ENCODE measurements at places on chromosomes 4 and X. TPM values are rescaled to one million over a fixed set of nuclear protein-coding genes. Genes with fewer than 3 reads are reported as not detected.

DNA sequence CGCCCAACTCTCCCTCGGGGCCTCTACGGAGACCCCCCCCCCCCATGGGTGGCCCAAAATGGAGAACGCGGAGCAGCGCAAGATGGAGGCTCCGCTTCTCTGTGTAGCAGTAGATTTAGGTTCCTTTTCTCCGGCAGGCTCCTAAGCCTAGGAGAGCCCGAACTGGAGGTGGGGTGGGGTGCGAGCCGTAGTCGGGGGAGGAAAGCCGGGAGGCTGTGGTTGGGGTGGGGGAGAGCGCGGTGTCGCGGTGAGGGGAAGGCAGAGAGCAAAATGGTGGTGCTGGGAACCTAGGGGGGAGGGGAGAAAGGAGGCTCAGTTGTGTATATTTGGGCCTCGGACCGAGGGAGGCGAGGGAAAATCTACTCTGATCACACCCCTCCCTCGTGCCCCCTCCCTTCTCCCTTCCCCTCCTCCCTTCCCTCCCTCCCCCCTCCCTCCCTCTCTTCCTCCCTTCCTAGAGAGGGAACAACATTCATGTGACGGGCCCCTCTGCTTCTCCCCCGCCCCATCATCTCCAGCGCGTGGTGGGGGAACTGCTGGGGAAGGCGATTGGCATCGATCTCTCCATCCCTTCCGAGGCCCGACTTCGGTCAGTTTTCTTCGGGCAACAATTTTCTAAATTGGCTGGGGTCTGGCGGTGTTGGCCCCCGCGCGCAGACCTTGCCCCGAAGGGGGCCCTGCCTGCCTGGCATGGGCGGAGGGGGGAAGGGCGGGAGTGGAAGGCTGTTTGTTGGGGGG is at the start of gene STAG2:
TSS of gene STAG2 (plus strand) at position 439 of the 738 bp plus-strand sequence. CDS start 60,922 bp downstream, outside the sequence.
- peak; percentile 56 for DNase-seq
- peak within 1 kb of the TSS; percentile 97 for H3K4me3 ChIP-seq
- peaks cover 2% of the 10 kb centered on the region for H3K27me3 ChIP-seq
- peaks cover 10% of the 10 kb centered on the region for H3K4me1 ChIP-seq
- H3K27ac ChIP-seq: peak within 1 kb of the TSS; percentile 98

DNA sequence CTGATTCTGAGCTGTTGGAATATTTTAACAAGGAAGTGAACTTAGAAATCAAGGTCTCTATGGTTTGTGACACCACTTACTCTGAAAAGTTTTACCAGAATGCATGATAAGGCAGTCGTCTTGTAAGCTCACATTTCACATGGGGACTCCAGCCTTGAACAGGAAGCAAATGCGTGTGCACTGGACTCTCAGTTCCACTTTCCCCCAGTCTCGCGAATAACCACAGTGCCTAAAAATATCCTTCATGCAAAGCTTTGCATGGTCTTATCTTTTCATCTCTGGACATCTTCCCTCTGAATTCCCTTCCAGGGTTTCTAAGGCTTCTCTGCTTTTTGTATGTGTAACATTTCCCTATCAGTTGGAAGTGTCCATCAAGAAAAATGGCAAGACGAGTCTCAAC is 581.8 kb downstream of the NLGN4X start:
- no peaks in the 10 kb centered on the region for H3K36me3 ChIP-seq
- DNase-seq: no peak
- no peak overlapping the region for H3K27ac ChIP-seq
- no peak overlapping the region for H3K4me3 ChIP-seq
- H3K4me1 ChIP-seq: peaks cover 3% of the 10 kb centered on the region
- peaks cover 2% of the 10 kb centered on the region for H3K27me3 ChIP-seq

- DNase-seq: no peak
- peaks cover 6% of the 10 kb centered on the region for H3K4me1 ChIP-seq
- H3K27ac ChIP-seq: no peak overlapping the region
- no peak overlapping the region for H3K4me3 ChIP-seq
Observed at GRCh38 chr4:52358366-52358765, 300.7 kb downstream of the USP46 start.

DNA sequence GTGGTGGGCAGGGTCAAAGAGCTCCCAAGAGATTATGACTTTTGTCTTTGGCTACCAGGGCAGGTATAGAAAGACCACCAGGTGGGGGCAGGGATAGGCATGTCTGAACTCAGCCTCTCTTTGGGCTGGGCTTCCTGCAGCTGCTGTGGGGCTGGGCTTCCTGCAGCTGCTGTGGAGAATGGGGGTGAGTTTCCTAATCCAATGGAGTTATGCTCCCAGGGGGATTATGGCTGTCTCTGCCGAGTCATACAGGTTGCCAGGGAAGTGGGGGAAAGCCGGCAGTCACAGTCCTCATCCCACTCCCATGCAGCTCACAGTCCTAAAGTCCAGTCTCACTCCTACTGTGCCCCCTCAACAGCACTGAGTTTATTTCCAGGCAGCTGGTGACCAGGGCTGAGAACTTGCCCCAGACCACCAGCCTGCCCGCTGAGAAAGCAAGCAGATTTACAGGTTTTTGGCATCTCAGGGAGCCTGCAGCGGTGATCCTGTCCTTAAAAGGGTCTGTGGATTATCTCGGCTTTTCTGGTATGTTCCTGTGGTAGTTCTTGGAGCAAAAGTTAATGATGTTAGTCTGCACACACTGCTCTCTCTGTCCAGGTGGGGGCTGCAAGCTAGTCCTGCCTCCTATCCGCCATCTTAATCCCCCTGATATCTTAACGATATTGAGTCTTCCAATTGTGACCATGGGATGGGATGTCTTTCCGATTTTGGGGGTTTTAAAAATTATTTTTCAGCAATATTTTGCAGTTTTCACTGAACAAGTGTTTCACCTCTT is 133.4 kb downstream of the RTL9 start:
- H3K27me3 ChIP-seq: peaks cover 4% of the 10 kb centered on the region
- H3K36me3 ChIP-seq: no peaks in the 10 kb centered on the region
- no peak for DNase-seq
- no peak overlapping the region for H3K4me3 ChIP-seq
- H3K27ac ChIP-seq: no peak overlapping the region

- H3K27ac ChIP-seq: no peak overlapping the region
- no peaks in the 10 kb centered on the region for H3K36me3 ChIP-seq
- no peaks in the 10 kb centered on the region for H3K27me3 ChIP-seq
Observed at GRCh38 chr4:70654605-70655011, 11.7 kb downstream of the JCHAIN start.

GRCh38 chr4:57974821-57975220 is 864.6 kb upstream of the IGFBP7 start:
- no peak overlapping the region for H3K4me3 ChIP-seq
- H3K27ac ChIP-seq: no peak overlapping the region
- H3K36me3 ChIP-seq: no peaks in the 10 kb centered on the region
- DNase-seq: no peak

GRCh38 chrX:70336767-70337166 is 46.9 kb downstream of the KIF4A start:
- no peaks in the 10 kb centered on the region for H3K27me3 ChIP-seq
- DNase-seq: no peak
- no peaks in the 10 kb centered on the region for H3K36me3 ChIP-seq
- H3K27ac ChIP-seq: no peak overlapping the region
- H3K4me1 ChIP-seq: no peaks in the 10 kb centered on the region
- no peak overlapping the region for H3K4me3 ChIP-seq

- peaks cover 1% of the 10 kb centered on the region for H3K27me3 ChIP-seq
- no peak for DNase-seq
- no peak overlapping the region for H3K27ac ChIP-seq
- peaks cover 3% of the 10 kb centered on the region for H3K4me1 ChIP-seq
- peaks cover 17% of the 10 kb centered on the region for H3K36me3 ChIP-seq
Observed at GRCh38 chr4:70936200-70936787, 34.1 kb downstream of the MOB1B start.

DNA sequence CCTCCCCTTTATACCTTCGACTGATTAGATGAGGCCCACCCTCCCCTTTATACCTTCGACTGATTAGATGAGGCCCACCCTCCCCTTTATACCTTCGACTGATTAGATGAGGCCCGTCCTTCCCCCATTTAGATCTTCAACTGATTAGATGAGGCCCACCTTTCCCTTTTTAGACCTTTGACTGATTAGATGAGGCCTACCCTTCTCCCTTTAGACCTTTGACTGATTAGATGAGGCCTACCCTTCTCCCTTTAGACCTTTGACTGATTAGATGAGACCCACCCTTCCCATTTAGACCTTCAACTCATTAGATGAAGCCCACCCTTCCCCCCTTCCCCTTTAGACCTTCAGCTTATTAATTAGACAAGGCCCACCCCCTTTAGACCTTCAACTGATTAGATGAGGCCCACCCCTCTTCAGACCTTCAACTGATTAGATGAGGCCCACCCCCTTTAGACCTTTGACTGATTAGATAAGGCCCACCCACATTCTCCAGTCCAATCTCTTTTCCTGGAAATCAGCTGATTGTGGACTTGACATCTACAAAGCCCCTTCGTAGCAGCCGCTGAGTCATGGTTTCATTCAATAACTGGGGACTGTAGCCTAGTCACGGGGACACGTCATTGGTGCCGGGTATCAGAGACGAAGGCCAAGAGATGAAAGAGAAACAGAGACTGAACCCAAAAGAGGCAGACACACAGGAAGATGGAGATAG is 28.8 kb upstream of the IL3RA start:
- no peak for DNase-seq
- no peak overlapping the region for H3K27ac ChIP-seq
- peak overlapping the region; percentile 71 for H3K4me3 ChIP-seq
- H3K36me3 ChIP-seq: peaks cover 21% of the 10 kb centered on the region
- H3K4me1 ChIP-seq: no peaks in the 10 kb centered on the region

DNA sequence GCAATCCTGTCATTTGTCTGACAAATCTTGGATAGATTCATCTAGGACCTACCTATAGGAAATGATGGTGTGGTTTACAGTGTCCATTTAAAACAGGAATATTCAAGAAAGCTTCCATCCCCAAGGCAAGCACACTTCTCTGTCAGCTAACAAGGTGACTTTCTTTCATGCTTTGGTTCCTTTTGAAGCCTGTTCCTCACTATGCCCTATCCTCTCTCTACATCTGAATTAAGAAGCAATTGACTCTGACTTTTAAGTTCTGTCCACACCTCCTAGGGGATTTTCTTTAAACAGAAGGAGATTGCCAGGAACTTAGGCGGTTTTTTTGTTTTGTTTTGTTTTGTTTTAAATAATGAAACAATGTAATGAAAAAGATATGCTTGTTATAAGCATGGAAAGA is 1181.4 kb upstream of the TENM3 start:
- H3K36me3 ChIP-seq: no peaks in the 10 kb centered on the region
- no peaks in the 10 kb centered on the region for H3K27me3 ChIP-seq
- no peaks in the 10 kb centered on the region for H3K4me1 ChIP-seq
- no peak overlapping the region for H3K4me3 ChIP-seq
- no peak overlapping the region for H3K27ac ChIP-seq

DNA sequence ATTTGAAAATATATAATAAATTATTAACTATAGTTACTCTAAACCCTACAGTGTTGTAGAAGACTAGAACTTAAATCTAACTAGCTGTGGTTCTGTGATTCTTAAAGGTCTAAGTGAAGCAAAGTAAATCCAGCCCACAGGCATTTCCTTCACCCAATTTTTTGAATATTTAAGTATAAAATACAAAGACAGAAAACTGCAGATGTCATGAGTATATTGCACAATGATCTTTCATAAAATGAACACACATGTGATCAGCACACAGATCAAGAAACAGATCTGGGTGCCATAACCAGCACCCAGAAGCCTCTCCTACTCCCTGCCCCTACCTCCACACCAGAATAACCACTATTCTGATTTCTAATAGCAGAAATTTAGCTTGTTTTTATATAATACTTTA is 82.9 kb downstream of the CAMK2D start:
- H3K27ac ChIP-seq: no peak overlapping the region
- no peak overlapping the region for H3K4me3 ChIP-seq

DNA sequence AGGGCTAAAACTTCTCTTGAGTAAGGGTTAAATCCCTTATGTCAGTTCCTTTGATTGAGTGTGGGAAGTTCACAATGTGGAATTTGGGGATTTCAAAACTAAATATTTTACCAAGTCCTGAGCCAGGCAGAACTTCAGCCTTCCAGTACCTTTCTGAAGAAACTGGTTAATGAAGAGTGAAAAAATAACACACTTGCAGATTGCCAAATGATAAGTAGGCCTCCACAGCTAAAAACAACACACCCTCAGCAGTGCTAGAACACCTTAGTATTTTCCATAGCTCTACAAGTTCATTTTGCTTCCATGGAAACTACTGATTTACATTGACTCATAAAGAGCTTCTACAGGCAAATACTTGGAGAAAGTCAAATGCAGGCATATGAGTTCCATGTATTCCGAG is 326.8 kb downstream of the ZNF674 start:
- DNase-seq: no peak
- H3K36me3 ChIP-seq: no peaks in the 10 kb centered on the region
- H3K4me1 ChIP-seq: no peaks in the 10 kb centered on the region

DNA sequence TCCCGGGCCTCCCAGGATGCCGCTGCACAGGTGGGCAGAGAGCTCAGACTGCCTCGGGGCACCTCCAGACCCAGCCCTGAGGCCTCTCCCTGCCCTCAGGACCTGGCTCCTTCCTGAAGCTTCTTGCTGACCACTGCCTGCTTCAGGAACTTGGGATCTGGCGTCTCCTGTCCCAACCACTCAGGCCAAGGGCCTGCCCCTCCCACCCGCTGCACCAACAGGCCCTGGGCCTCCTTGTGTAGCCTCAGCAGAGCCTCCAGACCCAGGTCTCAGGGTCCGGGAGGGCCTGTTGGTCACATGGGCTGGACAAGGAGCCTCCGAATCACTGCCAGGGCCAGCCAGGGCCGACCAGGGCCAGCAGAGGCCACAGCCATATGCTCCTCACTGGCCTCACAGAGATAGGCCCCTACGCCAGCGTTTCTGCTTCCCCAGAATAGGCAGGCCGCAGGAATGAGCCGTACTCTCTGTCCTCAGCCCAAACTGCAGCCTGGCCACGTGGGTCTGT is 2.8 kb downstream of the MXD4 start:
- no peak overlapping the region for H3K4me3 ChIP-seq
- H3K4me1 ChIP-seq: peaks cover 10% of the 10 kb centered on the region
- peaks cover 16% of the 10 kb centered on the region for H3K27me3 ChIP-seq
- no peak for DNase-seq
- H3K27ac ChIP-seq: no peak overlapping the region

GRCh38 chrX:121256647-121257046 is 209.2 kb downstream of the GLUD2 start:
- no peak overlapping the region for H3K4me3 ChIP-seq
- H3K27me3 ChIP-seq: no peaks in the 10 kb centered on the region
- H3K27ac ChIP-seq: no peak overlapping the region
- H3K36me3 ChIP-seq: no peaks in the 10 kb centered on the region
- no peaks in the 10 kb centered on the region for H3K4me1 ChIP-seq
- no peak for DNase-seq

- H3K27ac ChIP-seq: no peak overlapping the region
- no peaks in the 10 kb centered on the region for H3K4me1 ChIP-seq
Observed at GRCh38 chr4:120304801-120305200, 238.2 kb upstream of the MAD2L1 start.

The CT47C1 gene
- not detected for total RNA-seq

The FGF13 gene
- 42.6 TPM for total RNA-seq

The LDB2 gene
- total RNA-seq: 268 TPM

The TASL gene
- not detected for total RNA-seq

The PHEX gene
- total RNA-seq: 0.46 TPM
